Prostate gland (tissue), 2 donors: ENCODE measurements at places on chromosomes 7 and 10. TPM values are rescaled to one million over a fixed set of nuclear protein-coding genes. Genes with fewer than 3 reads are reported as not detected.

Gene VAX1
- total RNA-seq: not detected

Gene NUTM2D
- 7.8 TPM for total RNA-seq

Gene AGBL3
- total RNA-seq: 2.6 TPM

Gene FXYD4
- total RNA-seq: not detected

Gene WEE2
- total RNA-seq: not detected

Gene CDHR1
- 0.45 TPM for total RNA-seq

DNA sequence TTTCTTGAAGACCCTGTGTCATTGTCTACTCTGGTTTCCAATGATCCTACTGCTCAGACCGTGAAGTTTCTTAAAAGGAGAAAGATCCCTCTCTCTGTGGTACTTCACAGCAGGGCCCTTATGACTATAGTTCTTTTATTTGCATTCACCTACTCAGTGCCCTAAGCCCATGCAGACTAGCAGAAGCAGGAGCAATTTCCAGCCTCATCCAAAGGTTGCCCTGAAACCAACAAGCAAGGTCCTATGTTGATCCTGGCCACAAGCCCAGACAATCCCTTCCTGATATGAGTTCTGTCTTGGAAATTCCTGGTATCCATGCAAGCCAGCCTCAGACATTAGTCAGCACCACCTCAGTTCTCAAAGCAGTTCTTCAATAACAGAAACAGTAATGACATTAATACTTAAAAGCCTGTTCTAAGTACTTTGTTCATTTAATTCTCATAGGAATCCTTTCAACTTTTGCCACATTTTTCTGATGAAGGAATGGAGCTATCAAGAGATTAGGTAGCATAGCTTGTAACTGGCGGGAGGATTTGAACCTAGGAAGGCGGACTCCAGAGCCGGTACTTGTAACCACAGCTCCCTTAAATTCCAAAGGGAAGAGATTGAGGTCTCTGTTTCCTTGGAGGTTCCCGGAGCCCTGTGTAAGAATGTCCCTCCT is 58.1 kb upstream of the ST8SIA6 start:
- peak; percentile 10 for DNase-seq

DNA sequence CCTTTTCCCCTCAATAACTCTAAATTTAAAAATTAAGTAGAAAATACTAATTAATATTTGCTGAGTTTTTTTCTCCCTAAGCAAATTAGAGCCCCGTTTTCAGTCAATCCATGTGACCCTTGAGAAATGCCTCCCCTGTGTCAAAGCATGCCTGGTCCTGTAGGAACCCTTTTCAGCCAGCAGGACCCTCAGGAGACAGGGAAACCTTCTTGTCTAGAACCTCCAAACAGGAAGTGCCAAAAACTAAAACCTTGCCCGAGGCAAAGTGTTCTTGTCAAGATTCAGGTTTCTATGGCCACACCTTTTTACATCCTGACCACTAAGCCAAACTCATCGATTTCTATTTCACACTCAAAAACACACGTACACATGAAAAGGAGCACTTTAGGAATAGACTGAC is 60.1 kb upstream of the NFE2L3 start:
- no peak for DNase-seq

DNA sequence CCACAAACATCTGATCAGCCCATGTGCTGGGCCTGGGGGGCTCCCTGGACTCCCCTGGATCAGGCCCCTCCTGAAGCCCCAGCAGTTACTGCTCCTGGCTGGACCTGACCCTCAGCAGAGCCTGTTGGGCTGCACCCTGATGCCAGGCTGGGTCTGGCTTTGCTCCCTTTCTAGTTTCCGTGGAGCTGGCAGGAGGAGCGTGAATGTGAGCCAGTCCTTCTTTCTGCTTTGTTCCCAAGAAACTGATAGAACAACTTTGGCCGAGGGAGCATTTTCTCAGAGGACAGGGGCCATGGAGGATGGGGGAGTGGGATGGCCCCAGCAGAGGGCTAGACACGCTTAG is 128.2 kb downstream of the NEURL1 start:
- DNase-seq: no peak

DNA sequence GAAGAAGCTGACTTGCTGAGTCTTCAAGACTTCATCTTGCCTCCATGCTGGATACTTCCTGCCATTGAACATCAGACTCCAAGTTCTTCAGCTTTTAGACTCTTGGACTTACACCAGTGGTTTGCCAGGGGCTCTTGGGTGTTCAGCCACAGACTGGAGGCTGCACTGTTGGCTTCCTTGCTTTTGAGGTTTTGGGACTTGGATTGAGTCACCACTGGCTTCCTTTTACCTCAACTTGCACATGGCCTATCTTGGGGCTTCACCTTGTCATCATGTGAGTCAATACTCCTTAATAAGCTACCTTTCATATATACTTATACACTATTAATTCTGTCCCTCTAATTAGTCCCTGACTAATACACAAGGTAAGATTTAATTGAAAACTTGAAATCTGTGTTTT is 361.7 kb upstream of the SEMA3C start:
- no peak for DNase-seq

DNA sequence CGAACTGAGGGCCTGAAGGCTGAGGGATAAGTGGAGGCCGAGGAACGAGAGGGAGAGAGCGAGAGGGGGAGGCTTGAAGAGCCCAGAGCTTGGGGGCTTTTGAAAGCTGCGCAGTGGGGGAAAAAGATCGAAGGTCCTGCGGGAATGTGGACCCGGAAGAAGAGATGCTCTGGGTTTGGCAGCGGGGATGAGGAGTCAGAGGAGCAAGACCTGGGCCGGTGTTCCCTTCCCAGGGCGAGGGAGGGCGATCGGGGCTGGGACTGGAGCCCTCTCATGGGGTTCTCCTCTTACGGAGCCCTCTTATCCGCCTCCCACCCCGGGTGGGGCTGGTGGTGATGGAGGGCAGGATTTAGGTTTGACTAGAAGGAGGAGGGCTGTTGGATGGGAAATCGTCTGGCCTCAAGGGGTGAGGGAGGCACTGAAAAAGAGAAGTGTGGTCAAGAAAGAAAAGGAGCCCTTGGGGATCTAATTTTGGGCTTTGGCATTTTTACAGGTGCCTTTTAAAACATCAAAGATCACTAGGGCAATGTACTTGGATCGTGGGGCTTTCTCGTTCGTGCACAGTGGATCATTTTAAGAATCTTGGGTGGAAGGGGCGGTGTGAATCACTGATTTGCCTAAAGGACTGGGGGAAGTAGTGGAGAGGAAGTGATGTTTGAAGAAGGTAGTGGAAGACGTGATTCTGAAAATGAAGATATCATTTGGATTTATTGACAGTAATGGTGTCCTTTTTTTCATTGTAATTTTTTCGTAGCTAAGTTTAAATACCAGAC is 637 bp downstream of the SAMD8 start:
- peak; percentile 41 for DNase-seq

DNA sequence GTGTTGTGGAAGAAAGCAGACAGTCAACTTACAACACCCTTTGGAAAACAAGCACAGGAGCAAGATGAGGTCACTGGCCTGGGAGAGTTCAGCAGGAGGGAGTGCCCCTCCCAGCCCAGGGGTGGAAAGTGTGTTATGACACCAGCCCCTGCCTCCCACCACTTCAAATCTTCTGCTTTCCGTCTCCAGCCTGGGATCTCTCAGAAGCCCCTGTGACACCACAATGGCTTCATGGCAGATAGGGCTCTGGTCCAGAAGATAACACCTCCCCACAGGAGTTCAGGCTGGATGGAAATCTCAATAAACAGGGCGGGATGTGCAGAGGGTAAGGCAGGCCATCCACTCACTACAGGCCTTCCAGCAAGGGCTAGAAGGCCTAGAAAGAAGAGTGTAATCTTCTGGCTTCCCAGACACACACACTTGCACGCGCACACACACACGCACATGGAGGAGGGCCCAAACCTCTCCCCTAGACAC is 48.7 kb upstream of the ZMIZ1 start:
- DNase-seq: no peak

DNA sequence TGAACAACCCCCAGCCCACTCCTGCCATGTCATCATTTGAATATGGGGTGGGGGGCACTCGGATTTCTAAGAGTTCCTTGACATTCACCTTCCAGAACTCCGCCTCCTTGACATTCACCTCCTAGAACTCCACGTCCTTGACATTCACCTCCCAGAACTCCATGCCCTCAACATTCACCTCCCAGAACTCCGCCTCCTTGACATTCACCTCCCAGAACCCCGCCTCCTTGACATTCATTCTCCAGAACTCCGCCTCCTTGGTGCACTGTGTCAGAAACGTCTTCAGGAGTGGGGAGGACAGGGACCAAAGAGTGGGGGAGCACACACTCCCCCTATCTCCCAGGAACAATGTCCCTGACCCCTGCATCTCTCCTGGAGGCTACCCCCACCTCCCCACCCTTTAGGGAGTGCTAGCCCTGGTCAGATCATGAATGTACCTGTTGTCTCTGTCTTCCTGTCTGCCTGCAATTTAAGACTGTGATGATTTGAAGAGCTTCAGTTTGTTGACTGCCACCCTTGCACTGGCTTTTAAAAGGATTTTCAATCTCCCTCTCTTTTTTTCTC is 110.1 kb downstream of the NPTX2 start:
- no peak for DNase-seq

DNA sequence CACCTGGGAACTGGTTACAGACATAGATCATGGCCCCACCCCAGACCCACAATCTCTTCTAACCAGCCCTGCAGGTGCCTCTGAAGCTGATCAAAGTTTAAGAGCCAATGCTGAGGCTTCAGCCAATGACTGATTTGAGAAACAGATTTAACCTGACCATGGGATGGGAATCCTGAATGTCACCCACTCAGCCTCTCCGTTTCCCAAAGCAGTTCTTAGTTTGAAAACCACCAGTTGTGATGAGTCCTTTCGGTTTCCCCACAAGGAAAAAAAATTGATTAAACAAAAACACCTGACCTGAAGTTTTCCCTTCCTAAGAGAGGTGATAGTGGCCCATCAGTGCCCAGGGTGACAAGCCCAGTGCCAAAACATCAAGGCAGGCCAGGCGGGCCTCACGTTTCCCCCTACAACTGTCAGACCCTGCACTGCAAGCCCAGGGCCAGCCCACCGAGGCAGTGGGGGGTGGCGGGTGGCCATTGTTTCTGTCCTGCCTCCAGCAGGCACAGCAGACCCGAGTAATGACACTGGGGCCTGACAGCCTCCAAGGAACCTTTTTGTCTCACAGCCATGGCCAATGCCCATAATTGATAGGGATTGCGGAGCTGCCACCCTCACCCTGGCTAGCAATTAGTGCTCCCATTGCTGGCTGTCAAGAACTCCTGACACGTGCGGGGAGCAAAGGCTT is 75.4 kb upstream of the ZMIZ1 start:
- no peak for DNase-seq

DNA sequence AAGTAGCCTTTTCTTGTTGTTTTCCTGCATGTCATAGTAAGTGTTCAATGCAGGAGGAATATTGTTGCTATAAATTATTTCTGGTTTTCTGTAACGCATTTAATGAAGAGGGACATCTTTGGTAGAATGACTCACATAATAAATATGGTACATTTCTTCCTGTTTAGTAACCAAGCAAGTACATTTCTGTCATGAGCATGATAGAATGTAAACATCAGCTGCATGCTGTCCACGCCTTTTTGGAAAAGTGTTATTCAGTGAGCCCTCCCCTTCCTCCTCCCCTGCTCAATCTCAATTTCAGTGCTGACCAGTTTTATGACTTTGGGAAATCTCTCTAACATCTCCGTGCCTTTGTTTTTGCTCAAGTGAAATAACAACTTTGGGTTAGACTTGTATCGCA is 664.0 kb downstream of the XPNPEP1 start:
- DNase-seq: no peak

GRCh38 chr10:10785627-10786026 is 232.0 kb upstream of the CELF2 start:
- no peak for DNase-seq

- DNase-seq: no peak
These were observed 10.4 kb downstream of the TWIST1 start for GRCh38 chr7:19107081-19107355.

GRCh38 chr10:5651388-5651764 is 15.0 kb downstream of the ASB13 start:
- no peak for DNase-seq

- no peak for DNase-seq
These were observed 243.1 kb downstream of the KIAA1217 start for GRCh38 chr10:24452030-24452429.

DNA sequence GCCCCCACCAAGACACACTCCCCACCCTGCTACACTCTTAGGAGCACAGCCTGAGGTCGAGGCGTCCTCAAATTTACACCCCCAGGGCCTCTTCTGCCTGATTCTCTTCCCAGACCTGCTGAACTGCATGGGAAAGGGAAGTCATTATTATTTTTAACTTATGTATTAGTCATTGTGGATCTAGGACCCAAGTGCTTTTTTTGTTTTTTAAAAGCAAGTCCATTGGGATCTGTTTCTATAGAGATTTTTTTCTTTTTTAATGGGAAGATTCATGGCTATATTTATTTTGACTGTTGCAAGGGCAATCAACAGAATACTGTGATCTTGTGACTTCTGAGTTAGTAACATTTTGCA is 203.8 kb downstream of the ZMYND11 start:
- no peak for DNase-seq
